ENCODE measurements at places on chromosomes 4 and X.
A peak's percentile ranks its signal among the peaks of the same experiment; 100 is the strongest.

- peak; percentile 52 for DNase-seq
Observed at GRCh38 chrX:84168095-84168494, 19.9 kb downstream of the RPS6KA6 start.

GRCh38 chr4:73904491-73904890 is 35.3 kb downstream of the CXCL1 start:
- no peak for DNase-seq

GRCh38 chrX:76433219-76433618 is 5.7 kb downstream of the MAGEE1 start:
- DNase-seq, result peak; percentile 14

DNA sequence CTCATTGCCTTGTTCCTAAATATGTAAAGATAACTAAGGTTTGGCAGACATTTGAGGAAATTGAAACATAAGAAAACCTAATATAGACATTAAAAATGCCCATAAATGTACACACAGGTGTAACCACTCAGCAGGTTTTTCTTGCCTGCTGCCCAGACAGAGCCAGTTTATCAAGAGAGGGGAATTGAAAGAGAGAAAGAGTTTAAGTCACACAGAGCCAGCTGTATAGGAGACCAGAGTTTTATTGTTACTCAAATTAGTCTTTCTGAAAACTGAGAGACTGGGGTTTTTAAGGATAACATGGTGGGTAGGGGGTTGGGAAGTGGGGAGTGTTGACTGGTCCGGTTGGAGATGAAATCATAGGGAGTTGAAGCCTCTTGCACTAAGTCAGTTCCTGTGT is 119.0 kb downstream of the CFAP299 start:
- no peak for DNase-seq

GRCh38 chrX:12779534-12779933 is 11.7 kb upstream of the PRPS2 start:
- DNase-seq, result peak; percentile 70

DNA sequence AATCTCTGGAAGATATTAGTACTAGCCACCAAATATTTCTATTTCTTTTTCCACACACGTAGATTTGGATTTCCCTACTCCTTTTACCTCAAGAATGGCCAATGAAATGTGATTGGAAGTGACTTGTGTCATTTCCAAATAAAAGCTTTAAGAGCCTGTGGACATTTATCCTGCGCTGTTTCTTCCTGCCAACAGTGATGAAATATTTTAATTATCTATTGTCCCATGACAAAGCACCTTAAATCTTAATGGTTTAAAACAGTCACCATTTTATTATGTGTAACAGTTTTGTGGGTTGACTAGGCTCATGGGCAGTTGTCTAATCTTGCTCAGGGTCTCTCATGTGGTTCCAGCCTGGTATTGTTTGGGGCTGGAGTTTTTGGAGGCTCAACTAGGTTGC is 3.5 kb upstream of the PGRMC2 start:
- no peak for DNase-seq

GRCh38 chr4:53480909-53481308 is 103.5 kb downstream of the FIP1L1 start:
- DNase-seq, result no peak

DNA sequence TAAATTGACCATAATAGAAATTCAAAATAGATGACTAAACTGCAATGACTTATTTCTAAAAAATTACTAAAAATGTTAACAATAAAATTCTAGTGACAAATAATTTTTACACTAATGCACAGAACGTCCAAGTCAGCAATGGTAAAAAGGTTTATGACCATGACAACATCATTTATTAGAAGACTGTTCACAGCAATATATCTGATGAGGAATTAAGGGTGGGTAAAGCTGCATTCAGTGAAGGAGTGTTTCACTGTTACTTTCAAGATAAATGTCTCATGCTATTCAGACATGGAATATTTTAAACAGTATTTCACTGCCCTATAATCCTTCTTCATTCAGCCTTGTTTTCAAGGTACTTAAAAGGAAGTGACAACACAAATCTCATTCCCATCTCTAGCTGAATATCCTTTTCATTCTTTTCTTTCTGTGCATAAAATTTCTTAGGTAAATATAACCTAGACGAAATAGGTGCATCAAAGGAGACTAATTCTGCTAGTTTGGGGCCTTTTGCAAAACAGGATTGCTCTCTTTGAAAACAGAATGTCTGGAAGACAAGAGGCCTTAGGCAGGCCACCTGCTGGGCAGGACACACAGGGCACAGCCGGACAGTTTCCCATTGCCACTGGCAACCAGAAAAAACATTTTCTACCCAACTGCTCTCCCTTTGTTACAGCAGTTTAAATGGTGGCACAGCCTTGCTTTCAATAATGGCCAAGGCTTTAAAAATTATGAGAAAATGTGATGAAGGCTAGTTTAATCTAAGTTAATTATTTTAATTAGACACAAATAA is 600.3 kb downstream of the SPRY1 start:
- peak; percentile 86 for DNase-seq

DNA sequence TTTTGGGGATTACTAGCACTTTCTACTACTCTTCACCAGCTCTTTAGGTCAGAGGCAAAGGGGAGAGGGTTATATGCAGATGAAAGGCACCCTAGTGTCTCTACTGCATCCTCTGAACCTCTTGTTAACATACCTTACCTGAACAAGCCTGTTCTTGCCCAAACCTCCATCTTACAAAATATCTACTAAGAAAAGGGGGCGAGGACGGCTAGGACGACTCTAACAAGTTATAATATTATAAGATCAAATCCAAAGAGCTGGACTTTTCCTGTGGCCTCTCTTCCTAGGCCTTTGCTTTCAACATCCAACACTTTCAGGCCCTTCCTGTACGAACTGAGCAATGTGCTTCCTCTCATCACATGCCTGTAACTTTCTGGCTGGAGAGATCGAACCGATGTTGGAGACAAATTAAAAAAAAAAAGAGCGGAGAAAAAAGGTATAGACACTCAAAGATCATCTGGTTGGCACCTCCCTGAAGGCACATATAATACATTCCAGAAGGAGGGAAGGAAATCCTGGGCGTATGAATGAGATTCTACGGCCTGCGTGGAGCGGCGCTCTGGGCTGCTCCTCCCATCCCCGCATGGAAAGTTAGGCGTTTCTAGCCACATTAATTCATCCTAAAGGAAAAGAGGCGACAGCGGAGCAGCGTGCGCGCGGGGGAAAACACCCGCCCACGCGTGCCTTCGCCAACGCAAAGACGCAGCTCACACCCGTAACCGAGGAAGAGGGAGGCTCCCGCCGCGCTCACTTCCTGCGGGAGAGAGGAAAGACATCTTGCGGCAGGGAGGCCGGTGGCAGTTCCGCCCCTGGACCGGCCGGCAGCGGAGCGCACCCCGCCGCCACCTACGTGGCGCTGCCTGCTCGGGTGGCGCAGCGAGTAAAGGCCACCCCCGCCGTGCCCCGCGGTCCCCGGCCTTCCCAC is 808 bp downstream of the PRDM5 start:
- peak; percentile 73 for DNase-seq

- no peak for DNase-seq
Observed at GRCh38 chr4:126969360-126970235, 663.2 kb upstream of the INTU start.

GRCh38 chr4:170374770-170375169 is 285.0 kb upstream of the AADAT start:
- DNase-seq, result peak; percentile 81

DNA sequence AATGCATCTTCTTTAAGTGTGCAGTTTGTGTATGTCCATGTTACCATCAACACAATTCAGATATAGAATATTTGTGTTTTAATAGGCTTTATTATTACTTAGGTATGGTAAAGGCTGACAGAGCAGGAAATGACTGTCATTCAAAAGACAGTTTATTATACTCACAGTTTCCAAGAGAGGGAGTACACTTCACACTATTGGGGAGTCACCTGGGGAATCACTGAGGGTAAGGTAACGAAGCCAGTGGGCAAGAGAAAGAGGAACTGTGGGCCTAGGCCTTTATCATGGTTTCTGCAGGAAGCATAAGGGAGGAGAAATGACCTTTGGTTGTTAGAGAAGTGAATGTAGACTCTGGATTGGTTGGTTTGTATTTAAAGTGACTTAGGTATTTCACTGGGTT is 235.1 kb upstream of the HCCS start:
- no peak for DNase-seq

GRCh38 chr4:154985673-154986072 is 204.6 kb downstream of the RBM46 start:
- no peak for DNase-seq

- DNase-seq, result no peak
Observed at GRCh38 chr4:155676430-155676825, 9.8 kb downstream of the GUCY1A1 start.
